Transverse colon (tissue), 4 donors: ENCODE measurements at places on chromosomes 4 and X.

- peak; percentile 40 for DNase-seq
Measured at GRCh38 chrX:150155436-150156035, 207.6 kb upstream of the MAMLD1 start.

DNA sequence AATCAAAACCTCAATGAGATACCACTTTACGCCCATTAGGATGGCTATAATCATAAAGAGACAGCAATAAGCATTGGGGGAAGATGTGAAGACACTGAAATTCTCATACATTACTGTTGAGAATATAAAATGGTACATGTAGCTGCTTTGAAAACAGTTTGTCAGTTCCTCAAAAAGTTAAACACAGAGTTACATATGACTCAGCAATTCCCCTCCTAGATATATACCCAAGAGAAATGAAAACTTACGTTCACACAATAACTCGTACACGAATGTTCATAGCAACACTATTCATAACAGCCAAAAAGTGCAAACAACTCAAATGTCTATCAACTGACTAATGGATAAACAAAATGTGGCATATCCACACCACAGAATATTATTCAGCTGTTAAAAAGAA, 36.6 kb downstream of the PHF8 start:
- DNase-seq: no peak

- DNase-seq: no peak
Measured at GRCh38 chrX:34140816-34141215, 8.7 kb upstream of the FAM47A start.

DNA sequence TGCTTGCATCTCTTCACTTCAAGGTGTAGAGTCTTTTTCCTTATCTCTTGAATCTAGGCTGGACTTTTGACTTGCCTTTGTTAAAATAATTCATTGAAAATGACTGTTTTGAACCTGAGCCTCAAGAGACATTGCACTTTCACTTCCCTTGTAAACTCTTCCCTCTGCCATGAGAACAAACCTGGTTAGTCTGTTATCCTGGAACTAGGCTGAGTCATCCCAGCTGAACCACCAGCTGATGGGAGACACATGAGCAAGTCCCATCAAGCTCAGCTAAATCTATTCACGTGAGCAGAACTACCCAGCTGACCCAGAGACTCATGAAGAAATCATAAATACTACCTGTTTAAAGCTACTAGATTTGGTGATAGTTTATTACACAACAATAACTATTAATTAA, 202.3 kb upstream of the CENPE start:
- no peak for DNase-seq

GRCh38 chr4:76836860-76837562, 60.9 kb downstream of the SOWAHB start:
- DNase-seq: no peak

DNA sequence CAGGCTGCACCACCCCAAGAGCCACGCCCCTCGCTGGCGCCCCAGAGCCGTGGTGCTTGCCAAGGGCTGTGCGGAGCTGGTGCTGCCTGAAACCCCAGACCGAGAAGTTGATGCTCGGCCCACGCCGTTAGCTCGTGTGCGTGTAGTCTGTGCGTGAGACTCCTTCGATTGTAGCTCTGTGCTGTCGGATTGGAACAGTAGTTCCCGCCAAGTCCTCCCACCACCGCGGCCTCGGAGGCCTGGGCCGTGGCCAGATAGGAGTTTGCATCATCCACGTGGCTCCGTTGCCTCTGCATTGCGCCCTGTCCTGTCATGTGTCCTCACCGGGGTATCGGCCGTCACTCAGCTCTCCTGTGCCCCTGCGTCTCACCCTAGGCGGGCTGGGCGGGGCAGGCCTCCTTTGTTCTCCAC, 24.2 kb downstream of the TNIP2 start:
- no peak for DNase-seq

- no peak for DNase-seq
Measured at GRCh38 chrX:153200462-153200861, 21.4 kb downstream of the MAGEA1 start.

- DNase-seq: no peak
Measured at GRCh38 chr4:7894677-7895181, 44.9 kb downstream of the AFAP1 start.

GRCh38 chrX:33307911-33308354, 96.6 kb upstream of the DMD start:
- DNase-seq: no peak

- DNase-seq: no peak
Measured at GRCh38 chr4:173532725-173533511, 2.9 kb upstream of the HAND2 start.

DNA sequence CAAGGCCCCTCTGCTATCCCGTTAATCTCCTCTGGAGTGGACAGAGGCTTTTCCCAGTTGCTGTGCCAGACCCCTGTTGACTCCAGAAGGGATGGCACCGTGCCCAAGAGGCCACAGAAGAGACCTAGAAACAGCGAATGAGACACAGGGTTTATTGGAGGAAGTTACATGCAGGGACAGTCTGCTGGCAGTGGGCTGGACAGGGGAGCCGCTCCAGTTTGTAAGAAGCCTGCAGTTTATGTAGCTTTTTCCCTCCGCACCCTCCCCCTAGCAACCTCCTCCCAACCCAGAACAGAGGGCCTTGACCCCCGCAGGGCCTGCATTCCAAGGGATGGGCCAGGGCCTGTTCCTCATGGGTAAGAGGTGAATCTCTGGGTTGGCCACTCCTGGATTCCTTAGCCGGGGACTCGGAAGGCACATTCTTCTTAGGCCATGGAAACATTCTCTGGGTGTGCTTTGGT, 216.8 kb upstream of the PSAPL1 start:
- no peak for DNase-seq

DNA sequence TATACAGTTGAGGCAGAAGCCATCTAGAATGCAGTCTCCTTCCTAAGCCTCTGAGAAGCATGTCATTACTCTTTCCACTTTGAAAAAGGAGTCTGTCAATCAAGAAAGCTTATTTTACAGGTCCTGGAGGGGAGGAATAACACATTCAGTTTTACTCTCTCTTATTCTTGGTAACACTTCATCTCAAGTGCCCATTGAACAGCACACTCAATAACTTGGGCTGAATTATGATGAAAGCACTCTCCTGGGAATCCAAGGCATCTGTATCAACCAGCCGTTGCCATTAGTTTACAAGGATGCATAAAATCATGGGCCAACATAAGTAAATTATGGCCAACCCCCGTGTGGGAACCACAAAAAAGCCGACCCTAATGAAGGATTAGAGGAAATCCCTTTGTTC, 282.4 kb downstream of the C4orf33 start:
- DNase-seq: no peak

- DNase-seq: no peak
Measured at GRCh38 chrX:153869473-153870287, 16.3 kb downstream of the L1CAM start.

- no peak for DNase-seq
Measured at GRCh38 chr4:151166636-151167035, 67.2 kb downstream of the RPS3A start.

- no peak for DNase-seq
Measured at GRCh38 chrX:68902706-68903504, 74.1 kb downstream of the EFNB1 start.

GRCh38 chr4:52912608-52913007, 50.5 kb downstream of the RASL11B start:
- DNase-seq: no peak

DNA sequence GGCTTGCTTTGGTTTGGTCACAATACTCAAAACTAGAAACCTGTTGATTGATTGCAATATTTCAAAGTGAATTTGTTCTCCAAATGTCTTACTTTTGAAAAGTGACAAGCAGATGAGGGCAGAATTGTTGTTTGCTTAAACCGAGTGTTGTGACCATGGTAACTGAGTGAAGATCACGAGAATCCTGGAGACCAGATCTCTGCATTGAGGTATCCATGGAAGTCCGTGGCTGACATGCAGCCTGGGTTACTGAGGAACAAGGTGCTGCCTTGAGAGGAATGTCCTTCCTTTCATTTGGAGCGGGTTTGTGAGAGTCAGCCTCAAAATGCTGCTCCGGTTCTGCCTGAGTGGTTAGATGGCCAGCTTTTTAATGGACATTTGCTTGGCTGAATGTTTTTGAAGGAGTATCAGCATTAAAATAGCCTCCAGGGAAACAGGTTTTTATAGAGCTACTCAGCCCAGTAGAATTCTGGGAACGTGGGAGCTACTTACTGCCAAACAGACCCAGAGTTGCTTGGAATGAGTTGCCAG, 31.3 kb downstream of the NYX start:
- DNase-seq: no peak

GRCh38 chr4:176584031-176584606, 208.6 kb downstream of the VEGFC start:
- DNase-seq: no peak

GRCh38 chr4:8005814-8006215, 66.2 kb upstream of the AFAP1 start:
- DNase-seq: no peak

DNA sequence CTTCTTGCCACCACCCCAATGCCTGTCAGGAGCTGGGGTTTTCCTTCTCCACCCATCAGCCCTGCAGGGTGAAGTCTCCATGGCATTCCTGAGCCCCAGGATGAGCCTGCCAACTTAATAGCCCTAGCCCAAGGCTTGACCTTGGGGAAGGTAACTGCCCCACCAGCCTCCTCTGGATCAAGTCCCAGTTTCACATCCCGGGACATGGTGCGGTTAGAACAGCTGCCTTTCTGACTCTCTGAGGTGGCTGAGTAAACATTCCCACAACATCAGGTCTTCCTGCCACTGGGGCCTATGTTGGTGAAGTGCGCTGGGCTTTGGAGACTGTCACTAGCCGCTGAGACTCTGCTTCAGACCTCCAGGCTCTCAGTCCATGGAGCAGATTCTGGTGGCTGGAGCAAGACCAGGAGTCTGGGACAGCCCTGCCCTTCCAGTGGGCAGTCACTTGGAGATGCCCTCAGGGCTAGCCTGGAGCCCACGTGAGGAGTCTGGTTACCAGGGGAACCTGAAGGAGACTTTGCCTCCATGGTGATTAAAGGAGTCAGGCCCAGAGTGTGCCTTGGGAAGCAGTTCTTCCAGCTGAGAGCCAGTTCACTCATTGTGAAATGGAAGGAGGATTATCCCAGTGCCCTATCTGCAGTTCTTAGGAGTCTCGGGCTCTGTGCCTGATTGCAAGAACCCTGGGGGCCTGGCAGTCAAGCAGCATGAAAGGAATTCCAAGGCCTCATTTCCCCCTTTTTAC, 56.8 kb downstream of the SMIM20 start:
- DNase-seq: peak; percentile 39
